Lung microvascular endothelial cell (primary cell): ENCODE measurements at places on chromosomes 5 and 9. TPM values are rescaled to one million over a fixed set of nuclear protein-coding genes. Genes with fewer than 3 reads are reported as not detected.

The PCDHA9 gene
- under 0.01 TPM in 2 replicates for total RNA-seq

The AGXT2 gene
- not detected in 2 replicates for total RNA-seq

DNA sequence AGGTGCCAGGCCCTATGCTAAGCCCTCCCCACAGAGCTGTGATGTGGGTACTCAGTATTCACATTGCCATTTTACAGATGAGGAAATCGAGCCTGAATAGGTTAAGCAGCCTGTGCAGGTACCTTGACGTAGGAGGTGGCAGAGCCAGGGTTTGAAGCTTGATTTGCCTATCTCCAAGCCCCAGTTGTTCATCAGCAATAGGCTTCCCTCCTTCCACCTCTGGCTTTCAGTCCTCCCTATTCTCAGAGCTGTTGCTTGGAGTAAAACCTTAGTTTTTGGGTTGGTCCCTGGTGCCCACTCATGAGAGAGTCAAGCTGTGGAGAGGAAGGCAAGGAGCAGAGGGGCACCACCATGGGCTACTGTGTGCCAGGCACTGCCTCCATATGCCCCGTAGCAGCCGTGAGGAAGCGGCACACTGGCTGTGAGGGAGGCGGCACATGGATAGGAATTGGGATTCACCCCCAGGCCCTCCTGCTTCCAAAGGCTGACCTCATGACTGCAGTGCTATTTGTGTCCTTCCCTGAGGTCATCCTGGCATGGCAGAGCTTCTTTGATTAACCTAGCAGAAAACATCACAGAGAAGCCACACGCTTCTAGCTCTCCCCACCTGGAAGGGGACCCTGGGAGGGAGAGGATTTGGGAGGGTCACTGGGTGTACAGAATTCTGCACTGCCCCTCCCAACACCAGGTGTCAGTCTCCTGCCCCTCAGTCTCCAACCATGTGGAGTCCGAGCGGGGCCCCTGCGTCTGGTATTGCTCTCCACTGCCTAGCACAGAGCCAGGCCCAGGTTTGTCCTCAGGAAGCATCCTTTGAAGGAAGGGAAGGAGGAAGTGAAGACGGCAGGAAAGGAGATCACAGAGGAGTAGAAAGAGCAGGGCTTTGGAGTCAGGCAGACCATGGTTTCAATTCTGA, 109.8 kb downstream of the RGS3 start:
- no peak for DNase-seq

GRCh38 chr5:82211855-82212572, 66.1 kb downstream of the RPS23 start:
- no peak for DNase-seq

DNA sequence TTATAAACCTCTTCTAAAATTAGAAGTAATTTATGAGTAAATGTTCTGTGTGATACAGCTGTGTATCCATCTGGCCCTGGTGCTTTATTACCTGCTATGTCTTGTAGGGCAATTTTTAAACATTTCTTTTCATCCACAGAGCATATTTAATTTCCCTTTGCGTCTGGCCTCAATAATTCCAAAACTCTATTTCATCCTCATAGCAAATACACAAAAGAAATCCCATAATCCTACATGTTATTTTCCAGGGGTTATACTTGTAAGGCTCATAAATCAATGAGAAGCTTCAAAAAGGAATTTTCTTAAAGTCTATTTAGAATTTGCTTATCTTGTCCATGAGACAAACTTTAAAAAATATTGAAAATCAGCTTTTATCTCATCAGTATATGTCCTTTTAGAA, 167.0 kb downstream of the TTC39B start:
- DNase-seq, result no peak
